ENCODE measurements at places on chromosomes 3 and 15.

GRCh38 chr3:4786431-4786830 is 192.8 kb upstream of the BHLHE40 start:
- DNase-seq, result no peak

GRCh38 chr3:87197531-87197930 is 29.6 kb upstream of the CHMP2B start:
- DNase-seq, result no peak

GRCh38 chr15:91412138-91412928 is 312.3 kb downstream of the SV2B start:
- DNase-seq, result no peak

DNA sequence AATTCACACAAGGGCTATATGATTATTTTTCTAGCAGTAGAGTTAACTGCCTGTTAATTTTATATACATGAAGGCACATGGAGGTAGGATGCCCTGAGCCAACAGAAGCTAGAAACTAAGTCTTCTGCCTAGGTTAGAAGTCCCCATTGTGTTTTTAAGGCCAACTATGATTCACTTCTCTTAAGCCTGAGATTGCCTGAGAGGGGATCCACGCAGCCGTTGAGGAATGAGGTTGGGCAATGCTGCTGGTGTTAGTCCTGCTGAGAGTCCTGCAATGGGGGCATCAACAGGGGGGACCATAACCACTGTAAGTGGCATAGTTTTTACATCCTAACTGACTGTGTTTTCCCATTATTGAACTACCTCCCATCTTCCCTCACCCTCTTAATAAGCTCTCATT is 60.1 kb upstream of the PFN2 start:
- no peak for DNase-seq

DNA sequence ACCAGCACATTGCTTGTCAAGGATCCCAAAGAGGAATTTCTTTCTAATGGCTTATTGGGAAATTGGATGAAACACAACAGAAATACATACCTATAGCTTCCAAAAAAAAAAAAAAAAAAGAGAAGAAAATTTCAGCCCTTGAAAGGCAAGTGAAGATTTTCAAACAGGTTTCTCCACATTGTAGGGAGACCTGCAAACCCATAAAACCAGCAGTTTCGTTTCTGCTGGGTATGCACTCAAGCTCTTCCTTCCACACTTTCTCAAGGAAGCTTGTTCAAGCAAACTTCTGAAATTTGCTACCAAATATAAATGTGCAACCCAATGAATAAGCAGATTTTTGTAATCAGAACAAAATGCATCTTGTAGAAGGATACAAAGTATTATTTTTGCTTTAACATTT is 15.9 kb upstream of the SH3BP5 start:
- no peak for DNase-seq

DNA sequence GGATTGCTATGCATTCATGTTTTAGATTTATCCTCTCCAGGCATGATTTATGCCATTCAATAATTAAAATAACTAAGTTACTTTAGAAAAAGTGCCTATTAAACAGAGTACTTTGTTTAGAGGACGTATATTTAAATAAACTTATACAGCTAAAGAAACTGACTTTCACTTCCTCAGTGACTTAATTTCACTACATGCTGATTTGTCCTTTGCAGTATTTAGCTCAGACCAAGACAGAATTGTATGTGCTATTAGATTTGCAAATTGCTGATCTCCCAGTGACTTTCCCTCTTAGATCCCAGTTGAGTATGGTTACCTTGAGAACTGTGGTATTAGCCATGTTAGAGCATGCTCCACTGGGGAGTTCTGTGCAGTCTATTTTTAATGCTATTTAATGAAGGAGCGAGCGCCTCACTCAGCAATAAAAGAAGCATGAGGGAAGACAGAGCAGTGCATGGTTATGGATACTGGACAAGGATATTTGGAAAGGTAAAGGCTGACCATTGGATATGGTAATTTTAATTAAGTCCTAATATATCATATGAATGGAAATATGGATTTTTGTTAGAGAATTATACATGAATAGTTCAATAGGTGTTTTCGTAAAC is 2.7 kb downstream of the ARPP21 start:
- DNase-seq, result no peak

- DNase-seq, result no peak
These were observed 27.0 kb downstream of the HMCES start for GRCh38 chr3:129305592-129306091.
